ENCODE measurements at places on chromosomes 13 and 19.

DNA sequence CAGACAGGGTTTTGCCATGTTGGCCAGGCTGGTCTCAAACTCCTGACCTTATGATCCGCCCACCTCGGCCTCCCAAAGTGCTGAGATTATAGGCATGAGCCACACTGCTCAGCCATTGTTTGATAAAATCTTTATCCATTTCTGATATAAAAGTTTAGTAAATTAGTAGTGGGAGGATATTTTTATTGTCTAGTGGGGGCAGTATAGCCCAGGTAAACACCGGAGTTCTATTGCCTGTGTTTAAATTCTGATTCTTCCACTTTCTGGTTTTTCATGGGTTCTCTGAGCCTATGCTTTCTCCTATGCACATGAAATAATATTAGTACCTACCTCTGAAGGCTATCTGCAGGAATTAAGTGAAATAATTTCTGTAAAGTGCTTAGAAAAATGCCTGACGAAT is 20.1 kb upstream of the ARHGEF18 start:
- H3K4me1 ChIP-seq = no peaks in the 10 kb centered on the region
- no peak for ATAC-seq
- no peak overlapping the region for H3K27ac ChIP-seq
- no peaks in the 10 kb centered on the region for H3K36me3 ChIP-seq
- H3K4me3 ChIP-seq = no peak overlapping the region
- no peaks in the 10 kb centered on the region for H3K27me3 ChIP-seq

DNA sequence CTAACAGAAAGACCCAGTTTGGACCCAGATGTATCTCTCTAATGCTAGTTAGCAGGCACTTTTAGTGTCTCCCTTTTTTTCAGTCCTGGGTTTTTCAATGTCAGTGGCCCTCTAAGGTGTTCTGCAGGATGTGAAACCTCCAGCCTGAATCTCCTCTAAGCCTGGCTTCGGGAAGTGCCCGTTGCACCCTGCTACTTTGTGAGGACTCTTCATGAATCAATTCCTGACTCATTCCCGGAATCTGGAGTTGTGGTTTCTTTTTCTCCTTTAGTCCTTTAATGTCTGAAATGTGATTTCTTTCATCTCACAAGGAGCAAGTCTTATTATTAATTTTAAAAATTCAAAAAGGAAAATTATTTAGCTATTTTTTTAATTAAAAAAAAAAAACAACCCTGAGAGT is 116.0 kb downstream of the ZNF536 start:
- no peak overlapping the region for H3K4me3 ChIP-seq
- no peak for ATAC-seq
- H3K4me1 ChIP-seq = no peaks in the 10 kb centered on the region
- no peaks in the 10 kb centered on the region for H3K36me3 ChIP-seq
- H3K27me3 ChIP-seq = peaks cover 47% of the 10 kb centered on the region

GRCh38 chr13:90315061-90315460 is 1032.4 kb upstream of the MIR17HG start:
- H3K27ac ChIP-seq = no peak overlapping the region
- ATAC-seq = no peak
- no peak overlapping the region for H3K4me3 ChIP-seq
- H3K36me3 ChIP-seq = no peaks in the 10 kb centered on the region

DNA sequence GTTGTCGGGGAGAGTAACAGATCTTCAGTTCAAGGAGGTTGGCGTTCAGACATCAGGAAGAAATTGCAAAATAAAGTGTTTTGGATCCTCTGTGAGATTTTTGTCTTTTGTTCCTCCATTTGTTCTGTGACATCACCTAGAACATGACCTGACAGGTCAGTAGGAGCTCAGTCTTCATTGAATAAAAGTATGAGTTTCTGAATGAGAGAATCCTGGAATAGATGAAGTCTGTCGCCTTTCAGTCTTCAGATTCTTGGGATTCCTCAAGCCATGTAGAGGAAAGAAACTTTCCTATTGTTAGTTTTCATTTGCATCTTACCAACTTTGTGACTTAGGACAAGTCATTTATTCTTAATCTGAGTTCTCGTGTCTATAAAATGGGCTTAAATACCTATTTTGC is 14.4 kb downstream of the ARHGAP35 start:
- no peaks in the 10 kb centered on the region for H3K27me3 ChIP-seq
- H3K27ac ChIP-seq = no peak overlapping the region
- peaks cover 13% of the 10 kb centered on the region for H3K4me1 ChIP-seq

DNA sequence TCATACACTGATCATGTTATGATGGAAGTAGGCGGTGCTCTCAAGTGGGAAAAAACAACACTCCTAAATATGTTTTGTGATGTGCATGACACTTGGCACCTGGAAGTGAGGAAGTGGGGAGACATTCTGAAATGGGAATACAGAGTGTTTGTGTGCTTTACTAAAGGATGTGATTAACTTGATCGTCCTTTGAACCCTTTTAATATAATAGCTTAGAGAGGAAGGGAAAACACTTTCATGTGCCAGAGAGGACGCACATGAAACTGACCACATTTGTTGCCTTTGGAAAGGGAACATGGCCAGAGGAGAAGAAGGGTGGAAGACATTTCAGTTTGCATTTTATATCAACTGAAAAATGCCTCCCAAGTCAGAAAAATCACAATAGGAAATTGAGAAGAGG is 31.4 kb downstream of the SMAD9 start:
- H3K4me1 ChIP-seq = no peaks in the 10 kb centered on the region
- H3K27me3 ChIP-seq = no peaks in the 10 kb centered on the region
- H3K36me3 ChIP-seq = no peaks in the 10 kb centered on the region
- H3K4me3 ChIP-seq = no peak overlapping the region

- H3K4me1 ChIP-seq = no peaks in the 10 kb centered on the region
- no peak for ATAC-seq
- H3K27me3 ChIP-seq = no peaks in the 10 kb centered on the region
- H3K4me3 ChIP-seq = no peak overlapping the region
These were observed 35.5 kb upstream of the MLNR start for GRCh38 chr13:49184621-49185020.

DNA sequence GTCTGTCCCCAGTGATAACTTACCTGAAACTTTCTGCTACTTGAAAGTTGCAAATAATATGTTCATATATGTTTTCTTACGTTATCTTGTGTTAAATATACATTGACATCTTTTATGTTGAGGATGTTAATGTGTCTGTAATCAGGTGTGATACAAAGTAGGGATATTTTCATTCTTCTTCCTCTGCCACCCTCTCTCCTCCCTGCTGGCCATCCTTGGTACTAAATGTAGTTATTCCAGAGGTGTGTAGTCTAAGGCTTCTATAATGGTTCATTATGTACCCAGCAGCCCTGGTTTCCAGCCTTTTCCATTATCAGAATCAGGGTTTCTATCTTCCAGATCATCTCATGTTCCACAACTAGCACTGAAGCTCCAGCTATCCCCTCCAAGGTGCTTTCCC is 606.7 kb upstream of the KLHL1 start:
- no peaks in the 10 kb centered on the region for H3K4me1 ChIP-seq
- no peak for ATAC-seq
- no peaks in the 10 kb centered on the region for H3K27me3 ChIP-seq
- no peaks in the 10 kb centered on the region for H3K36me3 ChIP-seq

GRCh38 chr13:51542346-51543242 is 41.7 kb upstream of the WDFY2 start:
- no peaks in the 10 kb centered on the region for H3K4me1 ChIP-seq
- peak overlapping the region; percentile 37 for H3K27ac ChIP-seq
- peak; percentile 58 for ATAC-seq

GRCh38 chr13:75968103-75968838 is 332.1 kb downstream of the LMO7 start:
- ATAC-seq = no peak
- H3K27ac ChIP-seq = no peak overlapping the region
- H3K27me3 ChIP-seq = no peaks in the 10 kb centered on the region
- no peaks in the 10 kb centered on the region for H3K36me3 ChIP-seq
- no peaks in the 10 kb centered on the region for H3K4me1 ChIP-seq
